Mesothelial cell of epicardium (in vitro differentiated cells): ENCODE measurements at places on chromosomes 6 and 20. TPM values are rescaled to one million over a fixed set of nuclear protein-coding genes. Genes with fewer than 3 reads are reported as not detected.

The C6orf163 gene
- 9.0 to 11.5 TPM (median 10.0 TPM) in 3 replicates for total RNA-seq

The RALY gene
- 139 to 141 TPM (median 140 TPM) in 3 replicates for total RNA-seq

DNA sequence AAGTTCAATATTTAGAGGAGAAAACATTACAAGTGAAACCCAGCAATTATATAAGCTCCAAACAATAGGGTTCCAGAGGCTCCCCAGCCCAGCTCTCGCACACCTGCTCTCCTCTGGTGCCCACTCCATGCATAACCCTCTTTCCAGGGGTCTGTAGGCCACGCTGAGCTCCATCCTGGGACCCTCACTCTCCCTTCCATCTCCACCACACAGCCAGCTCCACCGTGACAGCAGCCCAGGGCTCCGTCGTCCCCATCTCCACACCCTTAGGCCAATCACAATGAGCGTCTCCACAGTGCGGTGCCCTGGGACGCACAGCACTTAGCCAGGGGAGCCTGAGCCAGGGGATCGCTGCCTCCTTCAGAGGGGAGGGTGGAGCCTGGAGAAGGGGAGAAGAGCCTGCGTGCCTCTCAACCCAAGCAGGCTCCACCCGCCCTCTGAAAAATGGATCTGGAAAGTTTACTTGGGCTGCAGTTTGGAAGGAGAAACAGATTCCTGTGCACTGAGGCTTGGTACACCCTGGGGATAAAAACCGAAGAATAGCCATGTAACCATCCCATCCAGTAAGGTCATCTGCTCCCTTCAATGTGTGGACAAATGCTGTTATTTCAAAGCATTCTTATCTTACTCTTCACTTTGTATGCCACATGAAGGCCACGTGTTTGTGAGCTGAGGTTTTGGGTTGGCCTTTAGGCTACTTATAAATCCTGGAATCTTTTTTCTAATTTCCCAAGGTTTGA lies 72.4 kb upstream of the GGTLC1 start:
- H3K27ac ChIP-seq = no peak overlapping the region
- H3K36me3 ChIP-seq = no peaks in the 10 kb centered on the region
- no peak overlapping the region for H3K4me3 ChIP-seq
- no peaks in the 10 kb centered on the region for H3K27me3 ChIP-seq
- no peak for DNase-seq

DNA sequence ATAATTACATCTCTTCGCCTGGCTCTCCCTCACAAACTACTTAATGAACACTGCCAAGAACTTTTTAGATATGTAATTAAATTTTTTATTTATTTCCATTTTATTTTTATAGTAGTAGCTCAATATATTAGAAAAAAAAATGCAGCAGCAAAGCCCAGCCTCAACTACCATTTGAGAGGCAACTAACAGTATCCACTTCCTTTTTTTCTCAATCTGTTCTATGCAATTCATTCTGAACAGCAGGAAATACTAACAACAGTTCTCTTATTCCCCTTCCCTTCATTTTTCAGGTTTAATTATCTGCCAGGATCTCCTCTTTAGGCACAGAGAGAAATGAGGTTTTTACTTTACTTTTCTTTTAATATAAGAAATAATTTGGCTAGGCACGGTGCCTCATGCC lies 112.7 kb downstream of the ZNF217 start:
- no peaks in the 10 kb centered on the region for H3K27me3 ChIP-seq
- peaks cover 6% of the 10 kb centered on the region for H3K36me3 ChIP-seq
- no peak overlapping the region for H3K4me3 ChIP-seq
- no peak for DNase-seq
- H3K27ac ChIP-seq = no peak overlapping the region

GRCh38 chr20:858011-858410 lies 24.5 kb downstream of the FAM110A start:
- peaks cover 4% of the 10 kb centered on the region for H3K4me1 ChIP-seq
- no peak for DNase-seq
- no peak overlapping the region for H3K4me3 ChIP-seq
- H3K27me3 ChIP-seq = no peaks in the 10 kb centered on the region
